ENCODE measurements at places on chromosomes 11 and 22.

DNA sequence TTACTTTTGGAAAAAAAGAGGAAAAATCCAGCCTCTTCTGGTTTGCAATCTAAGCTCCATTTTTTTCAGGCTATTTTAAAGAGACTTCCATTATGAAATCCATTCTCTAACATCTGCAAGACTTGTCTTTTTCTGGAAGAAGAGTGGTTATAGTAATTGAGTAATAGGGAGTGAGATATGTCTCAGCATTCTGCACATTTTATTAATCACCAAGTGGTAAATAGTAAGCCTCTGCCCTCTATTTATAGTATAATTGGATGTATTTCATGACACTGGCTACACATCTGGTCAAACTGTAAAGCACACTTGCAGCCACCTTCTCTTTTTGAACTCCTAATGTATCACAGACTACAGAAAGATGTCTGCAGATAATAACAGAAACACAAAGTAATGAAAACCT lies 391.1 kb downstream of the ETS1 start:
- DNase-seq = no peak

GRCh38 chr11:90241414-90241813 lies 18.6 kb upstream of the CHORDC1 start:
- no peak for DNase-seq

- no peak for DNase-seq
These were observed 1231.6 kb downstream of the TBC1D22A start for GRCh38 chr22:47994045-47994444.

DNA sequence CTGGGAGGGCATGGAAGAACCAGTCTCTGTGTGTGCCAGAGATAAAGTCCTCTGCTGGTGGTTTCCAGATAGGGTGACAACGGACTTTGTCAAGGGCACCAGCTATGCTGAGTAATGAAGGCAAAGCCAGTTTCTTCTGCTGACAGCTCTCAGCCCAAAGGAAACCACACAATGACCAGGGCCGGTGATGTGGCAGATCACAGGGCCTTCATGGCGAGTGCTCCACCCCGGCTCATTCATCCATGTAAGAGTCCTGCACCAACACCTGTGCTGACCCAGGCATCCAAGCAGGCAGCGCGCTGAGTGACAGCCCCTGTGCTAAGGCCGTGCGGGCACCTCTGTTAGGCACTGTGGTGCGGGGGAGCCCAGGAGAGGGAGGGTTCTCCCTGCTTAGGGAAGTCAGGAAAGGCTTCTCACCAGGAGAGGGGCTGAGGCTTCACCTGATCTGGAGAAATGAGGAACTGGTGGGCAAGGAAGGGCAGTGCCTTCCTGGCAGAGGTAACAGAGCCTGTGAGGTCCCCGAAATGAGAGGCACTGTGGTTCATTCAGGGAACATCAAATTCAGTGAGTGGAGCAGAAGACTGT lies 33.8 kb downstream of the TP53I11 start:
- DNase-seq = no peak

DNA sequence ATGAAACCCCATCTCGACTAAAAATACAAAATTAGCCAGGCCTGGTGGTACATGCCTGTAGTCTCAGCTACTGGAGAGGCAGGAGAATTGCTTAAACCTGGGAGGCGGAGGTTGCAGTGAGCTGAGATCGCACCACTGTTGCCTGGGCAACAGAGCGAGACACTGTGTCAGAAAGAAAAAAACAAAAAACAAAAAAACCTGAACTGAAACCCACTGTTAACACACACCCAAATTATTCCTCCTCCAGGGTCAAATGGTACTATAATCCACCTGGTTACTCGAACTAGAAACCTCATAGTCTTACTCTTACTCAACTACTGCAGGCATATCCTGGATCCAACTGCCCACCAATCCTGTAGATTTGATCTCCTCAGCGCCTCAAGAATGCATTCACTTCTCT lies 35.5 kb downstream of the USP28 start:
- no peak for DNase-seq
